ENCODE measurements at places on chromosomes 12 and 14.

DNA sequence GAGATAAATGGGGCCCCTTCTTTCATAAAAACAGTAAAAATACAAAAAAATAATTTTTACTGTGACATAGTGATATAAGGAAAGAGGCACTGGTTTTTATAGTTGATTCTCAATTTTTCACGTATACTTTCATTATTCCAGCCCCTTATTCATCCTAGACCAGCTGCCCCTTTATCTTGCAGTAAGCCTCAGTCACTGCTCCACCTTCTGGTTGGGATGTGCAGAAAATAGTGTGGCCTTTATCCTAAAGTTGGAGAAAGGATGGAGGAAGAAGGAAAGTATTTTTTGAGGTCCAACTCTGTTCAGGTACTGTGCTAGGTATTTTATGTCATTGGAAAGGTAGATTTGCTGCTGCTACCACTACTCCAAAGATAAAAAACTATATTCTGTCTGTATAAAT, 172.7 kb downstream of the ANO6 start:
- no peak for DNase-seq

GRCh38 chr12:96241846-96242256, 47.7 kb downstream of the ELK3 start:
- DNase-seq, result no peak

- no peak for DNase-seq
Measured at GRCh38 chr12:121893961-121894460, 5.4 kb downstream of the PSMD9 start.

GRCh38 chr14:93431036-93431670, 414 bp downstream of the UNC79 start:
- DNase-seq, result no peak

GRCh38 chr12:109949089-109949488, 47.1 kb downstream of the GIT2 start:
- no peak for DNase-seq

DNA sequence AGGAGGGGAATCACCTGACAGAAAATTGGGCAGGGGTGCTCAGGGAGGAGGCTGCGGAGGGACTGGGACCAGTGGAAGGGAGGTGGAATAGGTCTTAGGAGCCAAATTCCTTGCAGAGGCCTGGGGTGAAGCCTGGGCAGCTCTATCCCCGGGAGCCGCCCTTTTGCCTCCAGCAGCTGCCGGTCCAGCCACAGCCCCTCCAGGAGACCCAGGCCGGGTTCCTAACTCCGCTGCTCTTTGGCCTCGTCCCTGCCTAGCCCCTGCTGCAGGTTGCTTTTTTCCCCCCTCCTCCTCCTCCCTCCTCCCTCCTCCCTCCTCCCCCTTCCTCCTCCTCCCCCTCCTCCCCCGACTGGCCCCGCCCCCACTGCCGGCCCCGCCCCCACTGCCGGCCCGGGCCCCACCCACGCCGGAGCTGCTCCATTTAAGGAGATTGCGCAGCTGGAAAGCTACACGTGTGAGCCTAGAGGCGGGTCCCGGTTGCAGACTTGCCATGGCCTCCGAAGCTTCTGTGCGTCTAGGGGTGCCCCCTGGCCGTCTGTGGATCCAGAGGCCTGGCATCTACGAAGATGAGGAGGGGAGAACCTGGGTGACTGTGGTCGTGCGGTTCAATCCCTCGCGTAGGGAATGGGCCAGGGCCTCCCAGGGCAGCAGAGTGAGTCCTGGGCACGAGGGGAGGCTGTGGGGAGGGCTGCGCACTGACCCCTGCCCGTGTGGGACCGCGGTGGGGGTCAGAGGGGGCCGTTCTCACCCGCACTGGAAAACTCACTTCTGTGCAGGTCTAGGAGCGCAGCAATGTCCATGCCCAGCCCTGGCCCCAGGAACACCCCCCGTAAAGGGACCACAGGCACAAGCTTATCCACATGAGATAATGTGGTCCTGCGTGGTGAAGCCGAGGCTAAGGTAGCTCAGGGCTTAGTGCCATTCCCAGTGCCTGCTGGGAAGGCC, at the start of gene TCL1B:
TCL1B (plus strand) TSS at position 449 of the 945 bp plus-strand sequence; CDS start at position 491, 42 bp downstream.
- DNase-seq, result no peak

DNA sequence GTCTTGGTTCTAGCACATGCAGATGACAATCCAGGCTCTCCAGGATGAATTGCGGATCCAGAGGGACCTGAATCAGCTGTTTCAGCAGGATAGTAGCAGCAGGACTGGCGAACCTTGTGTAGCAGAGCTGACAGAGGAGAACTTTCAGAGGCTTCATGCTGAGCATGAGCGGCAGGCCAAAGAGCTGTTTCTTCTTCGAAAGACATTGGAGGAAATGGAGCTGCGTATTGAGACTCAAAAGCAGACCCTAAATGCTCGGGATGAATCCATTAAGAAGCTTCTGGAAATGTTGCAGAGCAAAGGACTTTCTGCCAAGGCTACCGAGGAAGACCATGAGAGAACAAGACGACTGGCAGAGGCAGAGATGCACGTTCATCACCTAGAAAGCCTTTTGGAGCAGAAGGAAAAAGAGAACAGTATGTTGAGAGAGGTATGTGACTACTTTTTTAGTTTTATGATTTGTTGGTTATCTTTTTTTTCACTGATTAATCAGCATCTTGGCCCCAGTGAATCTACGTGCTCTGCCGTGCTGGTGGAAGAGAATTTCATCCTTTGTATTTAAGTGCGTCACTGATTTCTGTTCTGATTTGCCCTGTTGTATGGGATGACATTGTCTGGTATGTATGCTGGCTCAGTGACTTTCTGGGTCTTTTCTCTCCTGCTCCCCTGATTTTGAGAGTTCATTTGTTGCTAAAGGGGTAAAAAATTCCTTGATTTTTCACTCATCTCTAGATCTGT, 92.3 kb downstream of the ERC1 start:
- no peak for DNase-seq

Measured in cortex of kidney (tissue), 1 donor.